ENCODE measurements at places on chromosomes 5 and 9.

DNA sequence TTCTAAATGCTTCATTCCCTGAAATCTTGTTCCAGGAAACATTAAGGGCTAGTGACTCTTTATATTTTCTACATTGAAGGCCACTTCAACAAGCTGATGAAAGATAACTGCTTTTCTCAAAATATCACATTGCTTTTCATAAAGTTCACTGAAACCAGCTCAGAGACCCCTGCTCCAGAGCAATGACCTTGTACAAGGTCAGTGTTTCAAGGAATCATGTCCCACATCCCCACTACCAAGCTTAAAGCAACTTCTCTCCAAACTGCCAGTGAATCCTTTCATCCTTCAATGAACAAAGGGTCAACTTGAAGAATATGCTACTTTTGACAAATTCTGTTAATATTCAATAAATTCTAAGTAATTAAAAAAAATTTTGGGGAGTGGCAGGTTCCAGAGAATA, 12.0 kb upstream of the SPATA24 start:
- no peak for DNase-seq

- DNase-seq: no peak
These were observed 20.8 kb downstream of the RETREG1 start for GRCh38 chr5:16595881-16596580.

DNA sequence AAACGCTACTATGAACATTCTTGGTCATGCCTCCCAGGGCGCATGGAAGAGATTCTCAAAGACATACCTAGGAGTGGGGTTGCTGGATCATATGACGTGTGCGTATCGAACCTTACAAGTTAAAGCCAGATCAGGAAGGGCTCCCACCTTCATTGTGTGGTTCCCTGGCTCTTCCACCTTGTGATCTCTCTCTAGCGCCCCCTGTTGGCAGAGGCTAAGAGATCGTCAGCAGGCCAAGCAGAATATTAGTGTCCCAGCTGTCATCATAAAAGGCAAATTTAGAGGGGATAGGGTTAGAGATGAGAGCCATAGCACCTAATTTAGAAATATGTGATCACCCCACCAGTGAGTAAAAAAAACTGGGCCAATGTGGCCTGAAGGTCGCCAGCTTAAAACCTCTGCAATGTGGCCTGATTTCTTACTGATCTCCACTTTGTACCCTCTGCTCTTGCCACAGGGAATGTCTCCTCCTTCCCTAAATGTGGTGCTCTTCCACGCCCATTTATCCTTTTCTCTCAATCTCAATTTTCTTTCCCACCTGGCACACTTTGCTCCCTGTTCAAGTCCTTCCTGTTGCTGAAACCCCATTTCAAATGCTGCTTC, 91.7 kb upstream of the SHB start:
- peak; percentile 60 for DNase-seq

- DNase-seq: peak; percentile 34
These were observed 238.2 kb downstream of the TLE4 start for GRCh38 chr9:79809931-79810330.

DNA sequence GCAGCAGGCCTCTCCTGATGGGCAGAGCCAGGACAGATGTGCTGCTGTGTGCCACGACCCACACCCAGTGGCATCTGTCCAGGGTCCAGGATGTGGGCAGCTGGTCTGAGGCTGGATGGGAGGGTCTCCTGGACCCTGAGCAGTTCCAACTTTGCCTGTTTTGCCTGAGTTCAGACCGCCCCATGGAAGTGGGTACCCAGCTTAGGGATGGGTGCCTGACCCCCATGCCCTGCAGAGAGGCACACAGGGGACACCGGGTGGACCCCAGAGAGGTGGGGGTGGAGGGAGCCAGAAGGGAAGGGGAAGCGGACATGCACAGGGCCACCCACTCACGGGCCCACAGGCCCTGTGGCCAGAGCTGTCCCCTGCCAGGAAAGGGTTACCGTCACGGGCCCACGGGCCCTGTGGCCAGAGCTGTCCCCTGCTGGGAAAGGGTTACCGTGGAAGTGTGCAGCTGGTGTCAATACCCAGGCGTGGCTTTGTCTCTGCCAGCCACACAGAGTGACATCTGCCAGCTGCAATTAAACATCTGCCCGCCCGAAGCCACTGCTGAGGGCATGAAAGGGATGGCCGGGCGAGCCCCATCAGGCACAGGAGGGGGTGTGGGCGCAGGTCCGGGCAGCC, 50.0 kb downstream of the NACC2 start:
- no peak for DNase-seq

DNA sequence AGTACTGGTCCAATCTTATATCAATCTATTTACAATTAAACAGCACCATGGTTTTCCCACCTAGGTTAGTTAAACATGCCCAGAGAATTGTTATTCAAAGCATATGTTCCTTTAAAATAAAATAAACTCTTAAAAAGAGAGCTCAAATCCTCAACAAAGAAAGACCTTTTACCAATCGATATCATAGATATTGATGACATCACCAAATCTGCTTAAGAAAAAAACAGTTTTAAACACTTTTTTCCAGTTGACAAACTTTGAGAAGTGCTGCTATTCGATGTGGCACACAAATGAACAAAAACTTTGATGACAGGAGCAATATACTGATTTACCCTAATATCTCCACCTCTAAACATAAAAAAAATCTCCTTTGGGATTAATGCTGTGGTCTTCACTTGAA, 15.7 kb downstream of the EFCAB9 start:
- no peak for DNase-seq

DNA sequence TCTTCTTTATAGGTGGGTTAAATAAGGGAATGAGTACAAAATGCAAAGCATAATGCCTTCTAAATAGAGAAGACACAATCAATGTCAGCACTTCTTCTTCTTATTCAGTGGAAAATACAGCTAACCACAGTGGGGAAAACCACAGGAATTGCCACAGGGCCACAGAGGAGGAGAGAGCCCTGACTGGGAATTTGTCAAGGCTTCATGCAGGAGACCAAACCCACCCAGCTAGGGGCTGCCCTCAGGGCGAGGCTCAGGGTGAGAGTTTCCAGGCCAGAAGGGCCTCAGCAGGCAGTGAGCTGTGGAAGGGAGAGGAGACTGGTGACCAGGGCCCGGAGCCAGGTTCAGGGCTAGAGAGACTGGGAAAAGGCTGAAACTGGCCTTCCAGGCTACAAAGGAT, 279.1 kb downstream of the MSX2 start:
- DNase-seq: no peak

DNA sequence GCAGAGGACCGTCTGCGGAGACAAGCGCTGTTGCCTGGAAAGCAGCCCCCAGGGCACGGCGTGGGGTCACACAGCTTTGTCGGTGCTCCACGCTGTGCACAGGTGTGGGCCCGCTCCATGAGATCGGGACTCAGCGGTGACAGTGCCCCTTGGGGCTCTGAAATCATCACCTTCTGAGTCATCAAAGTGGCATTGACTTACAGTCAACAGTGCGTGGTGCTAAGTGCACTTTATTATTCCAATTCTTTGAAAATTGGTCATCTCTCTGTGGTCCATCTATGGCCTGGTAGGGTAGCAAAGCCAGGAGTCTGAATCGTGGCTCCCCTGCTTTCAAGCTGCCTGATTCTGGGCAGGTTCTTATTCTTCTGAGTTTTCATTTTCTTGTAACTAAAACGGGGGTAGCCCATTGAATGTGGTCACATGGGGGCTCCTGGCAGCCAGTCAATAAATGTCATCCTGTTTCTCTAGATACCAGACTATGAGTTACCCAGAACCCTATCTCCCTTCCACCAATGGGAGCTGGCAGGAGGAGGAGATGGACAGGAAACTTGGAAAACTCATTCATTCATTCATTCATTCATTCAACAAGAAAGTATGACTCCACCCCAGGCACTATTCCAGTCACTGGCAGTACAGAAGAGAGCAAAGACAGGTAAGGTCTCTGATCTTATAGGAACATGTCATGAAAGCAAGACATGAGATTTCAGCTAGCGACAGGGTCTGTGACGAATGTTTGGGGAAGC, 20.3 kb upstream of the UNC5A start:
- DNase-seq: no peak

DNA sequence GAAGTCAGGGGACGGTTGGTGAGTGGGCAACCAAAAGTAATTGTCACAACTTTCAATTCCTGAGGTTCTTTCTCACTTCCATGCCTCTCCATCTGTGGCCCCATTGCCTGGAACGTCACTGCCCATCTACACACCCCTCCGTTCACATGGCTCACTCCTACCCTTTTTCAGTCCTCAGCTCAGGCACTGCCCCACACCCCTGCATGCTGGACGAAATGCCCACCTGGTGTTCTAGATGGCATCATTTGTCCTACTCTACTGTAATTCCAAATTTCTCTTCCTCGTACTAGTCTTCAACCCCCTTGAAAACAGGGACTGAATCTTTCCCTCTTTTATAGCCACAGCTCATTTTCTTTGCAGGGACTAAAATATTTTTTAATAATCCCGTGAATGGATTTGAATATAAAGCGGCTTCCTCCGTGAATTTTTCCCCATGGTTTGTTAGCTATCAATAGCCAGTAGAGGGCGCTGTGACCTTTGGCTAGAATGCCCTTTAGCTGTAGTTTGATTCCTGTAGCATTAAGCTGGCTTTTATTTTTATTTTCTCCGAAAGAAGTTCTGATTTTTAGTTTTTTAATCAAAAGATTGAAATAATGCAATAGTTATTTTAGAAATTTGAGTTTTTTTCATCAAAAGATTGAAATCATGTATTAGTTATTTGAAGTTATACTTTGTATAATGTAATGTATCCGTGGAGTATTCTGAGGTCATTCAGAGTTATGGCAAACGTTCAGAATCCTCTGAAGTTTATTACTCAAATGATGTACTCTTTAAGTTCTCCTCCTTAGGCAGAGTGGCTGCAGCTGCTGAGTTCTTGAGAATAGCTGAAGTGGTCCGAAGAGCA, 232.1 kb downstream of the SH3GL2 start:
- peak; percentile 18 for DNase-seq

GRCh38 chr5:163841-164240, 27.5 kb upstream of the LRRC14B start:
- DNase-seq: no peak

- DNase-seq: no peak
These were observed 32.7 kb upstream of the ABCA1 start for GRCh38 chr9:104960662-104961061.

DNA sequence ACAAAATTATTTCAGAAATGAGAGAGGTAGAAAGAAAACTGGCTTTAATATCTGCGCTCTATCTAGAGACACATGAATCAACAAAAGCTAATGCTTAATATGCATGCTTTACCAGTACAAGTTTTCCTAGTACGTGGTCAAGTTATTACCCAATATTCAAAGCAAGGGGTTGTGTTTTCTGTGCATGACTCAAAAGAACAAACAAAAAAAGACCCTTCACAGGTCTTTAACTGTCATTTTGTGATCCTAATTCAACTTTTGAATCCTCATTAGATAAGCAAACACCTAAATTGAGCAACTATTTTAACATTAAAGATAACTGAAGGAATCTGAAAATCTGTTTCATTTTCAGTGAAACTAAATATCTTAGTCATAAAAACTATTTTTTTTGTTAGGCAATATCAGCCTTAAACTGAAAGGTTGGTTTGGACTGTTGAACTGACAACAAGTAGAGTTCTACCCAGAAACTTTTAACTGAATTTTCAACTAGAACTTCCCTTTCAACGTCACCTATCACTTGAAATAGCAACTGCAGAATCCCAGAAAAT, 12.5 kb downstream of the ST8SIA4 start:
- DNase-seq: no peak

GRCh38 chr5:177018341-177018740, 4.2 kb upstream of the ZNF346 start:
- DNase-seq: no peak
